Stimulated activated naive CD4-positive, alpha-beta T cell (primary cell): ENCODE measurements at places on chromosomes 5 and 9.

DNA sequence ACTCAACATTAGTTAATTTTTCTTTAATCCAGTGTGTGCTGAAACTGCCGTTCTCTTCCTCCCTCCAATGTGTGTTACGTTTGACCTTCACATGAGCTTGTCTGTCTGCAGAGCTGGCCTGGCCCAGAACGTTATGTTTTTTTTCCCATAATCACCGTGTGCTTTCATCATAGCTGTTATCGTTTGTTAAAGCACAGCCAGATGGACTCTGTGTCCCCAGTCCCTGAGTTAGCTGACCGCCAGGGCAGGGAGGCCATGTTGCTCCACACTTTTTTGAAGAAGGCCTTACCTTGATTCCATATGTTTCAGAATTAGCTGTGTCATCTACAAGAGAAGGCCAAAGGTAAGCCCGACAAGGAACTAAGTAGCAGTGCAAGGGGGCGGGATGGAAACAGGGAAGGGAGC, 55.7 kb downstream of the HSD17B3 start:
- no peak for DNase-seq

GRCh38 chr5:127875235-127876021, 172.2 kb downstream of the CCDC192 start:
- no peak for DNase-seq

GRCh38 chr5:80406980-80407734, 707 bp upstream of the ZFYVE16 start:
- no peak for DNase-seq

- no peak for DNase-seq
These were observed 196.2 kb downstream of the DEPDC1B start for GRCh38 chr5:60503771-60504170.

DNA sequence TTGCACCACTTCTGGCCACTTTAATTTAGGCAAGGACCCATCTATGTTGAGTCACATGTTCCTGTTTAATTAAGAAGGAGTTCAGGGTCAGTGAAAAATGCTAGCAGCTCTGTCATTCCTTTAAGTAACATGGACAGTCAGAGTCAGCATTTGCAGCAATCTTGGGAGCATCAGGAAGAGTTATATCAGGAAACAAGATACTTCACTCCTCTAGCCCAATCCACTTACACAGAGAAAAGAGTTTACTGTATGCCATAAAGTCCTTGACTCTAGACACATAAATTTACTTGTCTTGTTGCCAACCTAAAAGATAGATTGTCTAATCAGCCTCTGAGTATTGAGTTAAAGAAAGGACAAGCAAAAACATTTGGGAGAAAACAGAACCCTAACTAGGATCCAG, 266.7 kb downstream of the PJA2 start:
- no peak for DNase-seq

- no peak for DNase-seq
These were observed 185.5 kb downstream of the ARHGAP26 start for GRCh38 chr5:142955628-142956027.

- no peak for DNase-seq
These were observed 1055.7 kb downstream of the PTPRD start for GRCh38 chr9:9556865-9557803.

DNA sequence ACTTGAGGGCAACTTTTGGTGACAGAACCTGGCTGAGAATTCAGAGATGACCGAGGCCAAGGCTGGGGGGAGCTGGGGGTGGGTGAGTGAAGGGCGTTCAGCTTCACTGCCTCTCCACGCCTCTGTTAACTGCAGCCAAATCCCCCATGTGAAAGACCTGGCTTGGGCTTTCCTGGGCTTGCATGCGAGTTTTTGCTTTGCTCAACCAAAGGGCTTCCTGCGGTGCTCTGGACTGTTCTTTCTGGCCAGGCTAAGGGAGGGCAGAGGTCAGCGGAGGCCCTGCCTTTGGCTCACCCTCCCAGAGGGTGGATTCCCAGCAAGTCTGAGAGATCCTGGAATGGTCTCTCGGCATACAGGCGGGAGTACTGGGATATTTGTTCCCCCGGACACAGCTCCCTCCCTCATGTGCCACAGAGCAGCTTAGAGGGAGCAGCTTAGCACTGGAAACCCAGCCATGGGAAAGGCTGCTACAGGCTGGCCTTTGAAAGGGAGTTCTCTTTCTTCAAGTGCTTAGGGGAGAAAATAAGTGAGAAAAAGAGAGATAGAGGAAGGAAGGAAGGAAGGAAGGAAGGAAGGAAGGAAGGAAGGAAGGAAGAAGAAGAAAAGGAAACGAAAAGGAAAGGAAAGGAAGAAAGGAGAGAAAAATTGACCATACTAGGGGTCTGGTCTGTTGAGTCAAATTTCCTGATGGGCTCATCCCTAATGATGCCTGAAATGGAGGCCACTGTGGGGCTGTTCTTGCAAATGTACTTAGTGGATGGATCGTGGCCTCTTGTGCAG, 158.8 kb downstream of the FGF18 start:
- no peak for DNase-seq

DNA sequence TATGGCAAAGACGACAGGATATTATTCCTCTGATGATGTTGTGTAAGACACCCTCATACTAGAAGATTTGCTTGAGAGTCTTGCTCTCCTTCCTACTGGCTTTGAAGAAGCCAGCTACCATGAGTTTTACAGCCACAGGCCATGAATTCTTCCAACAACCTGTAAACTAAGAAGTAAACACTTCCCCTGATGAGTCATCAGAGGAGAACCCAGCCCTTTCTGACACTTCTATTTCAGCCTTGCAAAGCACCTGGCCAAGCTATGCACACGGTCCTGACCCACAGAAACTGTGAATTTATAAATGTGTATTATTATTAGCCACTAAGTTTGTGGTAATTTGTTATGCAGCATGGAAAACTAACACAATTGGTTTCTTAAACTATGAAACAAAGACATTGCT, 288.8 kb upstream of the ADAMTSL1 start:
- no peak for DNase-seq

DNA sequence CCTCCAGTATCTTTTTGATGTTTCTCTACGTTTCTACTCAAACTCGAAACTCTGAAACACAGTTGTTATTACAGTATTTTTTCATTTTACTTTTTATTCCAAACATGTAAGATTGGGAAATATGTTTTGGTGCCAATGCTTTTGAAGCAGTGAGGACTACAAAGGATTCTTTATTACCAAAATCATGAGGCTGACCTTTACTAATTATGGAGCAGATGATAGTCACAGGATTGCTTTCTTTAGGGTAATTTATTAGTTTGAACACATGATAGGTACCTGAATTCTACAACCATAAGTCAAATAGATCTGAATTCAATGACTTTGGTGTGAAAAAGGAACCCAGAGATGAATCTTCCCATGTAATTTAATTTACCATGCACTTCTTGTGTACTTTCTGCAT, 2015.1 kb upstream of the C9orf72 start:
- no peak for DNase-seq

DNA sequence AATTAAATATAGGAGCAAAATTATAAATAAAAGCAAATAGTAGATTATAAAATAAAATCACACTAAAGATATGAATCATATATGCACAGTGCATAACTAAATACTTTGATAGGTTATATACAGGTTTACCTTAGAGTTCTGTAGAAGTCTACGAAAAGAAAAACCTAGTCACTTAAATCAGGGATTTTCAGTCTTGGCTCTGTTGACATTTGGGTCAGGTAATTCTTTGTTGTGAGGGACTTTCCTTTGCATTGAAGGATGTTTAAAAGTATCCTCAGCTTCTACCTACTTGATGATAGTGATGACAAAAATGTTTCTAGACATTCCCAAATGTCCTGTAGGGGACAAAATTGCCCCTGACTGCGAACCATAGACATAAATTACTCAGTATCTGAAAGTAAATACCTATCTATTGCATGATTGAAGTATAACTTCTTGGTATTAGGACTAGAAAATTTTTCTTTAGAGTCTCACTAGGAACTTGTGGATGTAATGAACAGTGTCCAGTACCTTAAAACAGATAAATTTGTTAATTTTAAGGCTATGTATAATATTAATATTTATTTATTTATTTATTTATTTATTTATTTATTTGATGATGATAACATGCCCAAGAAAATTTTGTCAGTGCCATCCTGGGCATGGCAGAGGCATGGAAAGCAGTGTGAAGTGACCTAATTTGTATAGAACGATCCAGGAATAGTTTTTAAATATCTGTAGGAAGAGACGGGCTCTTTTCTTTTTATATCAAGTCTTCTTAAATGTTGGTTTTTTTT, 44.0 kb upstream of the LRRC70 start:
- no peak for DNase-seq

DNA sequence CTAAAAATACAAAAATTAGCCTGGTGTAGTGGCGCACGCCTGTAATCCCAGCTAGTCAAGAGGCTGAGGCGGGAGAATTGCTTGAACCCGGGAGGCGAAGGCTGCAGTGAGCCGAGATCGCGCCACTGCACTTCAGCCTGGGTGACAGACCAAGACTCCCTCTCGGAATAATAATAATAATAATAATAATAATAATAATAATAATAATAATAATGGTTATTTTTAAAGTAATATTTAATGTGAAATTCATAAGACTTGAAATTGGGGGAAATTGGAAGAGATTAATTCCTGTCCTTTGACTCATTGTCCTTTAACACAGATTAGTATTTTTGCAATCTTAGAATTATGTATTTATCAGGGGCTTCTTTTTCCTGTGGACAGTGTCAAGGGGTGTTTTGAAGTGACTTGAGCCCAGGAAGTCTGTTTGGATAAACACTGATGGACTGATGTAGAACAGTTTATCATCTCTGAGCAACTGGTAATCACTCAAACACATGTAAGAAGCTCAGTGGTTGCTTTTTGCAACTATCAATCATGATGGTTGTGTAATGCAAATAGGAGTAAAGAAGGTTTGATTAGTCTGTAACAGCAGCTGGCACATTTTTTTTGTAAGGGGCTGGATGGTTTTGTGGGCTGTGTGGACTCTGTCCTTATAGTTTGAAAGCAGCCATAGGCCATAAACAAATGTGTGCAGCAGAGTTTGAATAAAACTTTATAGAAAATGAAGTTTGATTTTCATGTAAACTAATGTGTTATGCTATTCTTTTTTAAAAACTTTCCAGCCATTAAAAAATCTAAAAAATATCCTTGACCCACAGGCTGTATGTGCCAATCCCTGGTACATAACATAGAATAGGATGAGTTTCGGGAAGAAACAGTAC, 93.5 kb downstream of the F2RL2 start:
- no peak for DNase-seq

GRCh38 chr5:68288707-68289134, 73.2 kb downstream of the PIK3R1 start:
- DNase-seq, result no peak

- no peak for DNase-seq
These were observed 32.4 kb downstream of the ABHD17B start for GRCh38 chr9:71878327-71879274.

DNA sequence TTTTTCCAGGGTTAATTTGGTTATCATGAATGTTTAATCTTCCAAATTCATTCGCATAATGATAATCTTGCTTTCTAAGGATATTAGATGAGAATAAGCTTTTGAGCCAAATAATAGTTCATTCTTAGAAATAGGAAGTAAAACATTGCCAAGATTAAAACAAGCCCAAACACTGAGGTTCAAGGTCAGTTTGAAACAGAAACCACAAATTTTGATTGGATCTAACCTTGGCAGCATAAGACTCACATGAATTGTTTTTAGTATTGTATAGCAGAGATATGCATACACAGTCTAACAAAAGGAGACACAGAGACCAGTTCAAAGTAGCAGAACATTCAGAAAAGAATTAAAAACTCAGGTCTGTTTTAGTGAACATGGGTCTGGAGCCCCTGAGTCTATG, 43.4 kb upstream of the VCAN start:
- DNase-seq, result no peak

GRCh38 chr5:35442885-35443639, 174.6 kb upstream of the SPEF2 start:
- no peak for DNase-seq

- no peak for DNase-seq
These were observed 317.3 kb upstream of the PDE4D start for GRCh38 chr5:60210810-60211209.

DNA sequence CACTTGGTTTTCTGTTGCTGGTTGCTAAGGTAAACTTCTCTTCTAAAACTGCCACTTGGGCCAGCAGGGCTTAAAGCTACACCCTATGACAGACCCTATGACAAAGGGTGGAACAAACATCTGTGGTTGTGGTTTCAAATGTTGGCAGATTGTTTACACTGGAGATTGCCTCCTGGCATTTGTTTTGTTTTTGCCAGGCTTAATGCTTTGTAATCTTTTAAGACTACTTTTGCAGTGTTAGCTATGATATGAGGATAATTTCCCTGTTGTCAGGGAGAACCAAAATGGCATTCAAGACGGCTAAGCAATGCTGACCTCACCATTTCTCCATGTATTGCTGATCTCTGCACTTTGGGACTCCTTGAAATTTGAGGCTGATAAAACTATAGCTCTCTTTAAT, 50.3 kb downstream of the MAMDC2 start:
- DNase-seq, result no peak

GRCh38 chr9:83526901-83527300, 11.3 kb downstream of the FRMD3 start:
- DNase-seq, result no peak

GRCh38 chr9:113375057-113376023, 1.4 kb downstream of the HDHD3 start:
- no peak for DNase-seq

DNA sequence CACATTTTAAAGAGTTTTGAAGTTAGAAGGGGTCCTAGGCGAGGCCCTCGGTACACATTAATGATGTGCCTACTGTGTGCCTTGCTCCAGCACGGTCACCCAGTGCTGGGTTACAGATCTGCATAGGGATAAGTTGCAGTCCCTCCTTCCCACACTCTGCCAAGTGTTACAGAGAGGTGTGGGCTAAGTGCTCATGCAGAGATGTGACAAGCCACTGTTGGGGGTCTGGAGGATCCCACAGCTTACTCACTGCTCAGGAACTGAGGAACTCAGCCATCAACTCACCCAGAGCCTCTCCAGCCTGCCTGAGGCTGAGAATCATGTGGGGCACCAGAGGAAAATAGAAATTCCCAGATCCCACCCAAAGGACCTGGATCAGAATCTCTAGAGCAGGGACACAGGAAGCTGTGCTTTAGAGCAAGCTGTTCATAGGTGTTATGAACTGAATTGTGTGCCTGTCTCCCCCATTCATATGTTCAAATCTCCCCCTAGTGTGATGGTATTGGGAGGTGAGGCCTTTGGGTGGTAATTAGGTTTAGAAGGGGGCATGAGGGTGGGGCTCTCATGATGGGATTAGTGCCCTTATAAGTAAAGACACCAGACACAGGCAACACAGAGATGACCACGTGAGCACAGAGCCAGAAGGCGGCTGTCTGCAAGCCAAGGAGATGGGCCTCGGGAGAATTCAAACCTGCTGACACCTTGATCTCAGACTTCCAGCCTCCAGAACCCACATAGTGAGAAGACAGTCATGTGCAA, 164.1 kb downstream of the HSD17B3 start:
- no peak for DNase-seq

GRCh38 chr5:63055421-63055820, 476.8 kb downstream of the LRRC70 start:
- no peak for DNase-seq

DNA sequence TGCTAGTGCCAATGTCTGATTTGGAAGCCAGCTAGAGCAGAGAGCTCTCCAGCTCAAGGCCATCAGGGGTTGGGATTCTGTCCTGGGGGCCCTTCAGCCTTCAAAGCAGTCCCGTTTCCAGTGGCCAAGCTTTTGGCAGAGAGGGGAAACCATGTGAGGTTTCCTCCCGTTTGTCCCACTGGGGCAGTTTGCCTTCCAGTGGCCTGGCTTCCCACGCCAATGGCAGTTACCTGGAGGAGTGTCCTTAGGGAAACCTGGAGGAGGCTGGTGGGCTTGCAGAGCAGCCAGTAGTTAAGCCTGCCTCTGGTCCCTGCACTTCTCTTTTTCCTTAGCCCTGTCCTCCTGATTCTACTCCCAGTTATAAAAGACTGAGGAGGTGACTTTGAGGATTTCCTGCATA, 37.7 kb downstream of the FGD3 start:
- DNase-seq, result no peak
